ENCODE measurements at places on chromosomes 13 and 19.

DNA sequence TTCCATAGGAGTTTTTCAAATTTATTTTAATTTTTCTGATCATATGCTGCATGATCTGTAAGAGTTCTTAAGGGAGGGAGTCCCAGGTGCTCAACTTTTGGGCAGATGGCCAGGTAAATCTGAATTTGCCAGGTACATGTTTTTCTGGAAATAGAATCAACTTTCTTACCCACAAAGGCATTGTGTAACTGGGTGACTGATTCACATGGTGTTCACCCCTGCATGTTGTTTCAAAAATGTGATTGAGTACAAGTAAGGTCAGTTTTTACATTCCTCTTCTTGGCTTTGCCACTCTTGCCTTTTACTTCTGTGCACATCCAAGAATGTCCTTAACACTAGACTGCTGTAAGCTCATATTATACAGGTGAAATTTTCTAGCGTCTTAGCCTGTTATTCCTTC lies 30.4 kb downstream of the RB1 start:
- DNase-seq: no peak

GRCh38 chr13:110231348-110232047 lies 75.5 kb downstream of the COL4A1 start:
- DNase-seq: no peak

GRCh38 chr13:45040622-45041021 lies 51.3 kb downstream of the GPALPP1 start:
- no peak for DNase-seq

DNA sequence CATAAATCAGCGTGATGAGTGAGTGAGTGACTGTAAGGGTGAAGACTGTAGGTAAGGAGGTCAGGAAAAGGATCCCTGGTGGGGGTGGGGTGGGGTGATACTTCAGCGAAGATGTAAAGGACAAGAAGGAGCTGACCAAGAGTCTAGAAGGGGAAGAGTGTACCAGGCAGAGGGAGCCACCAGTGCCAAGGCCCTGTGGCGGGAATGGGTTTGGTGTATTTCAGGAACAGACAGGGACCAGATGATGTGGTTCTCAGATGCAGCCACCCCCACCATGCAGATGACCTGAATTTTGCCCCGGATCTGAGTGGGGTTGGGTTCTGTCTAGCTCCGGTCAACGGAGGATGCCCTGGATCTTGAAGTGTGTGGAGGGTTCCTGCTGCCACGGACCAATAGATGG lies 30.1 kb upstream of the SLC7A10 start:
- DNase-seq: no peak

GRCh38 chr19:35136977-35137702 lies 1.5 kb upstream of the FXYD1 start:
- no peak for DNase-seq

- no peak for DNase-seq
These were observed 41.0 kb downstream of the KL start for GRCh38 chr13:33057019-33057780.

DNA sequence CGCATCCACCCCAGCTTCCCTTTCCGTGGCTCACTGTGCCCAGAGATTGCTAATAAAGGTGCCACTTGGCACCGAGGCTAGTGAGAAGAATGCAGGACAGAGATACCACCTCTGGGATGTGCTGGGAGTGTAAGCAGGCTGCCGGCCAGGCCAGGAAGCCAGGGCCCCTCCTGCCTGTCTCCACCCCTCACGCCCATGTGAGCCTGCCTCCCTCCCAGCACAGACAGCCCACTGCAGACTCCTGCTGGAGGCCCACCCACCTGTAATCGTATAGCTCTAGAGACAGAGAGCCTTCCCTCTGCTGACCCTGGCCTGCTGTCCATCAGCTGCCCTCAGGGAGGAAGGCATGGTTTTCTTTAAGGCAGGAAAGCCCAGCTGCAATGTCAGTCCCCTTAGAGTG lies 13.9 kb downstream of the VSTM2B start:
- DNase-seq: no peak

DNA sequence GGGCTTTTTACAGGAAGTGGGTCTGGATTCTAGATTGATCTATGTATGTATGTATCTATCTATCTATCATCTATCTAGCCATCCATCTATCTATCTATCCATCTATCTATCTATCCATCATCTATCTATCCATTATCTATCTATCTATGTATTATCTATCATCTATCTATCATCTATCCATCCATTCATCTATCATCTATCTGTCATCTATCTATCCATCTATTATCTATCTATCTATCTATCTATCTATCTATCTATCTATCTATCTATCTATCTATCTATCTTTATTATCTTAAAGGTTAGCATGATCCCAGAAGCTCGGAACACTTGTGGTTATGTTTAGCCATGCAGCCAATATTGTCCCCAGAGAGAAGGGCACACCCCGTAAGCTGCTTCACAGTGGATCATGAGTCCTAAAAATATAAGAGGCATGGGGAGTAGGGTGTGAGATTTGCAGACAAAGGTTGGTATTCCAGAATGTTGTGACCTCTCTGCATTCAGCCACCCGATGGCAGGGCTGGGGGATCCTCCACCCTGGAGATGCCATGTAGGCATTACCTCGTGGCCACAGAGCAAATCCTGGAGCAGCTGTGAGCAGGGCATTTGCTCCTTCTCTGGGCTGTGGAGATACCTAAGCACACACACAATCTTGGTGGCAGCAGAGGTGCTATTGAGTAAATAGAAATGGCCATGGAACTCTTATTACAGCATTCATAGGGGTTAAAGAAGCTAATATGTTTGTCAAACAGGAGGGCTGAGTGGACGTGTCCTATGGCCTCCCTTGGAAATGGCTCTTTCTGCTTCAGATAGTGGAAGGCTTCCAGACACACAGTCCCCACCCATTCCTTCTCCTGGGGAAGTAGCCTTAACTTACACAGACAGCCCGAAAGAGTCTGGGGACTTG lies 310.0 kb upstream of the TSHZ3 start:
- no peak for DNase-seq

- DNase-seq: no peak
These were observed 343.6 kb downstream of the FGF9 start for GRCh38 chr13:22014469-22014868.

DNA sequence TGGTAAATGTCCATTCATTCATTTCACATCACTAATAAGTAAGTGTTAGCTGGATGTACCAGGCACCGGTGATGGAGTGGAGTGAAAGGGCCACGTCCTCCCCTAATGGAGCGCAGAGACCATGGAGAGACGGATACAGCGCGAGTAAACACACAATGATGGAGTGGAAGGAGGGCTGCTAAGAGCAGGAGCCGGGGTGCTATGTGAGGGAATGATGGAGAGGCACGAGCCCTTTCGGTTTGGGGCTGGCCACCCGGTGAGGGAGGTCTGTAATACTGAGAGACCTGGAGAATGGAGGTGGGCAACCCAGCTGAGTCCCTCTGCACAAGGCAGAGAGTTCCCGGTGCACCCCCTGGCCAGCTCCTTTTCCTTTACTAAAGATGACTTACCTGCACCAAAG lies 53.7 kb downstream of the PEPD start:
- no peak for DNase-seq

- DNase-seq: no peak
These were observed 75.3 kb downstream of the ZNF536 start for GRCh38 chr19:30447553-30447870.

DNA sequence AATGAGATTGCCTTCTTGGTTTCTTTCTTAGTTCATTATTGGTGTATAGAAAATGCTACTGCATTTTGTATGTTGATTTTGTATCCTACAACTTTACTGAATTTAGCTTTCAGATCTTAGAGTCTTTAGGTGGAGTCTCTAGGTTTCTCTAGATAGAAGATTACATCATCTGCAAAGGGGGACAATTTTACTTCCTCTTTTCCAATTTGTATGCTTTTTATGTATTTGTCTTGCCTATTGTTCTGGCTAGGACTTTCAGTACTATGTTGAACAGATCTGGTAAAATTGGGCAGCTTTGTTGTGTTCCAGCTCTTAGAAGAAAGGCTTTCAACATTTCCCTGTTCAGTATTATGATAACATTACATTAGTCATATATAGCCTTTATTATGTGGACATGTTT lies 101.0 kb upstream of the SPRY2 start:
- no peak for DNase-seq

DNA sequence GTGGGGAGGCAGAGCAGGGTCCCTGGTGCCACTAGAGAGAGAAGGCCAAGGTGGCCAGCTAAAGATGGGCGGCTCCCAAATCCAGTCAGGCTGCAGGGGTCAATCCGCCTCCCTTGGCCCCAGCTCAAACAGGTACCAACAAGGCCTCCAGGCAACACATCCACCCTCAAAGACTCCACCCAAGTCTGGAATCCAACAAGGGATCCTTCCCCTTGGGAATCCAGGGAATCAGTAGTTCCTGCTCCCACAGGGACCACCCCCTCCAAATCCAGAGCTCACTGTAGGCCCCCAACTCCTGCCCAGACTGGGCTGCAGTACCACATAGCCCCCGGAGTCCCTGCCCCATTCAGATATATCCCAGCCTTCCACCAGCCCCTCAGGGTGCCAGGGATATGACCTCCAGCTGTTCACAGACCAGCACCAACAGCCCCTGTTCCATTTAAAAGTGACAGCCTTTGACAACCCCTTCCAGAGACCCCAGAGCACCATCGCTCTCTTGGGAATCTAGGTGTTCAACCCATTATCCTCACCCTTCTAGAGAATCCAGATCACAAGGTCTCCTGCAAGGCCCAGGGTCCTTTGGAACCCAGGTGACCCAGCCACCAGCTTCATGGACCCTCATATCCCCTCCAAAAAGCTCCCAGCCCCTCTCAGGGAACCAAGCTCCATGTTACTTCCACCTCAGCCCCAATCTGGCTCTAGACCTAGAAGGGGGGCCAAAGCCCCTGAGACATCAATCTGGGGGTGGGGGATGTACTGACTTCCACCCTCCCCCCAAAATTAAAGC lies 3.2 kb downstream of the ERF start:
- no peak for DNase-seq

- DNase-seq: peak; percentile 31
These were observed 98.4 kb downstream of the STK24 start for GRCh38 chr13:98478189-98479129.

- no peak for DNase-seq
These were observed 3.7 kb upstream of the LYPD3 start for GRCh38 chr19:43469160-43469480.

DNA sequence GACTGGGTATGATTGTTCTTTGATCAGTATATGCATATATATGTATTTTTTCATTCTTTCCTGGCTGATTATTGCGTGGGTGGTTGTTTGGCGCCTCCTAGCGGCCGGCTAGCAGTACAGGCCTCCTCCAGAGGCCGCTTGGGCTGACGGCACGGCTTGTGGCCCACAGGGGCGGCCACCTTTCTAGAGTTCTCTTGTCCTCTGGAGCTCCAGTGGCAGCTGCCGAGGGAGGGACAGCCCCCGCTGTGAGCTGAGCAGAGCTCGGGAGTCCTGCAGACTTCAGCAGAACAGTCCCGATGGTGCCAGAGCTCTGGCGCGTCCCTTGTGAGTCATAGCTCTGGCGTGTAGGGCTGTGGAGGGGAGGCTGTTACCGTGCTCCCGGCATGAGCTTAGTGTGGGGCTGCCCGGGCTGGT lies 22.5 kb upstream of the ZNF429 start:
- DNase-seq: no peak

- no peak for DNase-seq
These were observed 1.6 kb upstream of the ADAMTS10 start for GRCh38 chr19:8611877-8612806.

DNA sequence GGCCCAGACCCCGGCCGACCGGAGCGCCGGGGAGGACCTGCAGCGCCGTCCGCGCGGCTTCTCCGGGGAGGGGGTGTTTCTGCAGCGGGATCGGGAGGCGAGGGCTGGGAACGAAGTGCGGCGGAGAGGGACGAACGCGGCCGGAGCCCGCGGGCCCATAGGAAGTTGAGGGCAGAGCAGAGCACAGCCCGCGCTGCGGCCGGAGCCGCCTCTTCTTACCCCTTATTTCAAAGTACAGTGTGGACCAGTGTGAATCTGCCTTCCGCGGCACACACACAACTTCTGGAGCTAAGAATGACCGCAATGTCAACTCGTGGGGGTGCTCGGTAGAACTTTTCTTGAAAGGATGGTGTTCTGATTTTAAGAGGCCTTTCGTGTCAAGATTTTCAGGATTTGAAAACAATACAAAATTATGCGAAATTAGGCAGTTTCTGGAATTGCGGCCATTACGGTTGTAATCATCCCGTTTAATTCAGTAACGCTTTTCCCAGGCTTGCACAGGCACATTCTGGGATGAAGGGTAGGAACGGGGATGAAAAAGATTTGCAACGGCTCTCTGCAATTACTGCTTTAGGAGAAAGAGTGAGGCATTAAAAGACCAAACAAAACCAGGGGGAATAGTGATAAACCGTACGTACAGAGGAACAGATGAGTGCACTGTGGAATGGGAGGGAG lies 821 bp downstream of the TDRD3 start:
- no peak for DNase-seq

GRCh38 chr13:30294004-30294403 lies 13.3 kb downstream of the KATNAL1 start:
- no peak for DNase-seq

DNA sequence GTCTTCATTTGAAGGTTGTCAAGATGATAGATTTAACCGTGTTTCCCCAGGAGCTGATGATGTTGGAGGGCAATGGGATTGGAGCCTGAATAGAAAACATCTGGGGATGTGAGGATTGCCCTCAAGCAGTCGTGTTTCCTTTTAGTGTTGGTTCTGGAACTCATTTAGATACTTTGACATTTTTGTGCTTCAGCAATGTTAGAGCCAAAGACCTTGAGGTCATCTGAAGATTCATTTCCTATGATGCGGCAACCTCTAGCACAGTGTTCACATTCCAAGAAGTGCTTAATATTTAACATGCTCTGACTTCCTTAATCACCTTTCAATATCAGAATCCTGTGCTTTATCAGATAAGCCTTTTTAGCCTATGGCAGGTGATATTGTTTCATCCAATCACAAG lies 82.7 kb downstream of the SLC10A2 start:
- DNase-seq: no peak

DNA sequence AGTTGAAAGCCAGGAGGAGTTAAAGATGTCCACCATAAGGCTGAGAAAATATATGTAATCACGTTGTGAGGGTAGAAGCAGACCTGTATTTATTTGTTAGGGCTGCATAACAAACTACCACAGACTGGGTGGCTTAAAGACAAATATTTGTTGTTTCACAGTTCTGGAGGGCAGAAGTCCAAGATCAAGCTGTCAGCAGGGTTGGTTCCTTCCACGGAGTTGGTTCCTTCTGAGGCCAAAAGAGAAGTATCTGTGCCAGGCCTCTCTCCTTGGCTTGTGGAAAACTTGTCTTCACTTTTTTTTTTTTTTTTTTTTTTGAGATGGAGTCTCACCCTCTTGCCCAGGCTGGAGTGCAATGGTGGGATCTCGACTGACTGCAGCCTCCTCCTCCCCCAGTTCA lies 73.7 kb upstream of the SLAIN1 start:
- DNase-seq: no peak

DNA sequence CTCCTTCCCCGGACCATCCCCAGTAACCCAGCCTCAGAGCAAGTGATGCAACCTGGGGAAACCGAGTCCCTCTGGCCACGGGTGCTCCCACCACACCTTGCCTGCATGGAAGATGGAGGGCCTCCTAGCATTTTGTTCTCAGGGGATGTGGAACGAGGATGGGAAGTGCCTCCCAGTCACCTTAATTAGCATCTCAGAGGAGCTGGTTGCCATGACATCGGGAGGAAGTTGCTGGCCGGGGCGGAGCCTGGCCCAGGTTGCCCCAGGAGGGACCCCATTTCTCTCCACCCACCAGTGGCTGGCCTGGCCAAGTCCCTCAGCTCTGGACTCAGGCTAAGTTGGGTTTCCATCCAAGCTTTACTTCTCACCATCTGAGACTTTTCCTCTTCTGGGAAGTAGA lies 24.1 kb upstream of the PTPRS start:
- DNase-seq: no peak

Data from KG1 (cell line).